ENCODE measurements at places on chromosomes 2 and 18.

- DNase-seq, result no peak
Observed at GRCh38 chr2:38116762-38117161, 40.8 kb upstream of the CYP1B1 start.

DNA sequence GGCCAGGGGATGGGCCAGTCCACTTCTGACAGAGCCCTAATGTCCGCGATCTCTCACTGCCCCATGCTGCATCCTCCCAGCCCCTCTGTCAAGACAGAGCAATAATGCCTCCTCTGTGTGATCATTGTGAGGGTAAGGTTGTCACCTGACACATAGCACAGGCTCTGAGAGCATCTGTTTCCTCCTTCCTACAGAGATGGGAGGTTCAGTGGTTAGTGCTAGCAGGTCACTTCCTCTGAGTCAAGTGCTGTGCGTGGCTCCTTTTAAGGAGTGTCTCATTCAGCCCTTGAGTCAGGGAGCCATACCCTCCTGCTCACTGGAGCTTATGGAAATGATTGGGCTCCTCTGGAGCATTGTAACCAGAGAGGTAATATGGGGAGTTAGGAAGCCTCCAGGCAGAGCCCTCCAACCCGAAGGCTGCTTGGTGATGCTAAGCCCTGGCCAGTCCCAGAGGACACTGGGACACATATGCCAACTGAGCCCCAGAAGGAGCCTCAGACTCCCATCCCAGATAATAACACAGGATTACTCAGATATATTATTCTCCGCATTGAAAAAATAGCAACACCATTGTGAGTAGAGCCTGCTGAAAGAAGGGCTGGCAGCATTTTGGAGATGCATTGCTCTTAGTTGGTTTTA is 189.0 kb downstream of the GALNT1 start:
- no peak for DNase-seq

DNA sequence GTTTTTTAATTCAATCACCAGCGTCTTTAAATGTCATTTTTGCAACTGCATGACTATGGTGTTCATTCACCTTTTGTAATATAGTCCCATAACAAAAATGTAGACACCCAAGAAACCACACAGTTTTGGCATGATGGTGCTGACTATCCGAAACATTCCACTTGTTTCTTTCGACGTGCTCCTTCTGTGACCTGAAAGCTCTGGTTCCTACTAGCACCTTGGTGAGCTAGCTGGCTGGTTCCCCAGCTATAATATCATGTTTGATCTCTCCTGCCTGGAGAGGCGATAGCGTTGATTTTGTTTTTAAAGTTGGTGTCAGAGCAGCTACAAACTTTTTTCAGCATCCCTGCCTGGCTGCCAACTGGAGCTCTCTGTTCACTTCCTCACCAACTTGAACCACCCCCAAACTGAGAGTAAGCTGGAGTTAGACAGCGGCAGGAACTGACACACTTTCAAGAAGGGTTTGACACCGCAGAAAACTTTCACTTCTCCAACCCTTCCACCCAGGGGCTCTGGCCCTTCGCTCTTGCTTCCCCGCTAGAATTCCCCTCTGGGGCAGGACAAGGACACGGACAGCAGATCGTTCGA is 1.1 kb downstream of the ATAD2B start:
- peak; percentile 37 for DNase-seq

DNA sequence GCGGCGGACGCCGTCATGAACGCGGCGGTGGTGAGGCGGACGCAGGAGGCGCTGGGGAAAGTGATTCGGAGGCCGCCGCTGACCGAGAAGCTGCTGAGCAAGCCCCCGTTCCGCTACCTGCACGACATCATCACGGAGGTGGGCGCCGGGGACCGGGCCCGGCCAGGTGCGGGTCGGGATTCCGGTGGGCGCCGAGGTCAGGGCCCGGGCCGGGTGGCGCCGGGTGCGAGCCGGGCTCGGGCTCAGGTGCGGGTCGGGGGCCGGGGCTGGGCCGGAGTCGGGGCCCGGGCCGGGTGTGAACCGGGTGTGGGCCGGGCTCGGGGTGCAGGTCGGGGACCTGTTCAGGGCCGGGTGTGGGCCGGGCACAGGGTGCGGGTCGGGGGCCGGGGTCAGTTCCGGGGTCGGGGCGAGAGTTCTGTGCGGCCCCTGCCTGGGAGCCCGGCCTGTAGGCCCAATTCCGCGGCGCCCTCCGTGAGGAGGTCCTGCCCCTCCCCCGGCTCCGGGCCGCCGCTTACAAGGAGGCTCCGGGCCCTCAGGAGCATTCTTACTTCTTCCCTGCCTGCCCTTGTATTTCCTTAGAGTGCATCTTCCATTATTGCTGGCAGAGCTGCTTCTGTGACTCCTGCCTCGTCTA is 447 bp downstream of the TRAF3IP1 start:
- no peak for DNase-seq

- no peak for DNase-seq
Observed at GRCh38 chr18:69838003-69838402, 109.7 kb downstream of the CD226 start.

- DNase-seq, result no peak
Observed at GRCh38 chr2:160870729-160871465, 289.3 kb upstream of the TANK start.

GRCh38 chr2:181686576-181687185 is 6.4 kb upstream of the NEUROD1 start:
- DNase-seq, result no peak

DNA sequence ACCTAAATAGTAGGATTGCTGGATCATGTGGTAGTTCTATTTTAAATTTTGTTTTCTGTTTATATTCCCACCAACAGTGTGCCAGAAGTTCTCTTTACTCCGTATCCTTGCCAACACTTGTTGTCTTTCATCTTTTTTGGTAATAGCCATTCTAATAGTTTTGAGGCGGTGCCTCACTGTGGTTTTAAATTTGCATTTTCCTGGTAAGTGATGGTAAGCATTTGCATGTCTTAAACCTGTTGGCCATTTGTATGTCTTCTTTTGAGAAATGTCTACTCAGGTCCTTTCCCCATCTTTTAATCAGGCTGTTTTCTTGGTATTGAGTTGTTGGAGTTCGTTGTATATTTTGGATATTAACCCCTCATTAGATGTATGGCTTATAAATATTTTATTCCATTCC is 51.6 kb downstream of the REL start:
- DNase-seq, result no peak

DNA sequence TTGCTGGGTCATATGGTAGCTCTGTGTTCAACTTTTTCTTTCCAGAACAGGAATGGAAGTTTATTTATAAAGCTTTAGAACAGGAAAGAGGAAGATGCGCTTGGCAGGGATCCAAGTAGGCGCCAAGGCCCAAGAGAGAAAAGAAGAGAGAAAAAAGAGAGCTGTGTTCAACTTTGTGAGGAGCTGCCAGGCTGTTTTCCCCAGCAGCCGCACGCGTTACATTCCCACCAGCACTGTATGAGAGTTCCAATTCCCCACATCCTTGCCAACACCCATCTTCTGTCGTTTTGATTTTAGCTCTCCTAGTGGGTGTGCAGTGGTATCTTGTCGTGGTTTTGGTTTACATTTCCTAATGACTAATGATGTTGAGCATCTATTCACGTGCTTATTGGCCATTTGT is 51.4 kb downstream of the KCNF1 start:
- DNase-seq, result no peak

DNA sequence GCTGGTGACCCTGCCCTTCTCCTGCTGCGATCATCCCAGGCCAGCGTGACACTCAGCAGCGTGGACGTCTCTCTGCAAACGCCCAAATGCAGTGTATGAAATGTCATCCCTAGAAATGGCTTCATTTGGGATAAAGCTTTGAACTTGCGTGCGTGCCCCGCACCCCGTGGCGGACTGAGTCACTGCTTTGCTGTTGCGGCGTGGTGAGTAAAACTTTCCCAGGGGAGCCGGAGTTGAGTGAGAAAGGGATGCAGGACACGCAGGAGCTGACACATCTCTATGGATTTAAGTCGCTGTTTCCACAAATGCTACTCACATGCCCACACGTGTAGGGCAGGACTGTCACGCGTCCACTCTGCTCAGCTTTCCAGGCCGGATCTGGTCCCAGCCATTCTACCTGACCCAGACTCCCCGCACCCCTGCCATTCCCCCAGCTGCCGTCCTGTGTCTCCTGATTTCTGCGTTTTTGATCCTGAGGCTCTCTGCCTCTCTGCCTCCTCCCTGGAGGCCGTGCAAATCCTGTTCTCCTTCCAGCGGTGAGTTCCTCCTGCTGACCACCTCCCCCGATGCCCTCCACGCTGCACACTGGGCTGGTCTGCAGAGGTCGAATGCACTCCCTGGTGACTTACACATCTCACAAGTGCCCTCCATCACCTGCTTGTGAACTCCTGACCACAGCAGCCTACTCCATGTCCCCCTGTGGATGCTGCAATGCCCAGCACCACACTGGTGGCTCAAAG is 88.9 kb downstream of the MBP start:
- no peak for DNase-seq

DNA sequence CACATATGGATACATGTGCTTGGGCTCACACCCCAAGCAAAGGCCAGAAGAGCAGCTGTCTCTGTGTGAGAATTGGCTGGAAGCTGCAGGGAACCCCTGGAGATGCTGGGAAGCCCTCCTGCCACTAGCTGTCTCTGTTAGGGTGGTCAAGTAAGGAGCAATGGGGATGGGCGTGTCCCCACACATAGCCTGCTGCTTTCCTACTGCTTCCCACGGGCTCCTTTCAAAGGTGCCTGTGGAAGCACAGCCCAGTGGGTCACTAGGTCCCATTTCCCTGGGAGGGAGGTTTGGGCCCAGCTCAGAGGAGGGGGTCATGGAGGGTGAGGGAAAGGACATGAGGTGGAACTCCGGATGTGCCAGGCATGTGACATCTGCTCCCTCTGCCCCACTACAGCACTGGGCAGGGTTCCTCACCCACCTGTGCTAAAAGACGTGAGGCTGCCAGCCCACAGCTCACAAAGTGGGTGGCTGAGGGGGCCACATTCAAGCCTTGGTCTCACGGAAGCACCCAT is 24.4 kb upstream of the MAL start:
- no peak for DNase-seq

DNA sequence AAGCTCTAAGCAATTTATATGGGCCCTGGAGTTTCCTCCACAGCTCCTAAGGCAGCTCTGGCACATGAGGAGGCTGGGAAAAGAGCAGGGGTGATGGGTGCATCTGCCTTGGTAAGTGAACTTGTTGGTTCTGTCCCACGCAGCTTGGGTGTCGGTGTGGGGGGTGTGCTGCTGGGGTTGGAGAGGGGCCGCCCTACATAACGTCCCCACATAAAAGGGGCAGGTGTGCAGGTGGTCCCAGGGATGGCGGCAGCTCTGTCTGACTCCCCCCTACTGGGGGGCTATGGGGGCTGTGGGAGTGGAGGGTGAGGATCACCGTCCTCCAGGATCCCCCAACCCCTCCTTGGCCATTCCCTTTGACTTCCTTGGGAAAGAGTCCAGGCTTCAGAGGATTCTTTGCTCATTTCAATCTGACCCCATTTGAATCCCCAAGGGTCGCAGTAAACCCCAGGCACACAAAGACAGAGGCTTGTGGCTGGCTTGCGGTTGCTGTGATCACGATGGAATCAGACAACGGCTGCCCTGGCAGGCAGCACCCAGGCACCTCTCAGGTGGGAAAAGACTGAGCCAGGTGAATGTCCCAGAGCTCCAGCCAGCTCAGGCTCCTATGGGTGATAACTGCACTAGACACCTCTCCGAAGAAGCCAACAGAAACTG is 34.5 kb upstream of the CD8A start:
- no peak for DNase-seq

DNA sequence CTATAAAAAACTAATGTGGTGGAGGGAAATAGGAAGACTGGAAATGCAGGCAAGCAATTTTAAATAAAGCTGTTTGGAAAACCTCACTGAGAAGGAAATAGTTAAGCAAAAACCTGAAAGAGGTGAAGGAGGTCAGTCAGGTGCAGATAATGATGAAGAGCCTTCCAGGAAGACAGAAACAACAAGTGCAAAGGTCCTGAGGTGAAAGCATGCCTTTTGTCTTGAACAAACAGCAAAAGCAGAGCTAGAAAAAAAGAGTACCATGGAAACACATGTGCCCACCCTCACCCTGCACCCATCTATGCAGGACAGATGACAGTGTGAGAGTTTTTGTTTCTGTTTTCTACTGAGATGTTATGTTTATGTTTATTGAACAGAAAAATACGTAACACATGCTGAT is 8.1 kb upstream of the ZBTB14 start:
- DNase-seq, result no peak

DNA sequence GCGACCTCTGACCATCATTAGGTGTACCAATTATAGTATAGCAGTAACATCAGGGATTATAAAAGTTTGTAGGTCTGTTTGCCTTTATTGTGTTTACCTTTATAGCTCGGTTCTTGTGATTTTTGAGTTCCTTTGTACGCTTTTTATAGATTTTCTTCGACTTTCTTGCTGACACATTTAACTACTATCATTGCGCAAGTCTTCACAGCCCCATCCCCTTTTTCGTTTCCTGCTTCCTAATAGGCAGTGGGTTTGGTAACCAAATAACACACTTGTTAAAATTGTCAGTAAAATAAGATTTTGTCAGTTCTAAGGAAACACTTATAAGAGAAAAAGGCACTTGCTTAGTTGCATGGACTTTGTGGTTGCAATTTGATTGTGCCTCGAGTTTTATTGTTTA is 541.5 kb downstream of the LRP1B start:
- DNase-seq, result no peak

GRCh38 chr2:18502142-18502541 is 58.3 kb downstream of the RDH14 start:
- DNase-seq, result no peak

DNA sequence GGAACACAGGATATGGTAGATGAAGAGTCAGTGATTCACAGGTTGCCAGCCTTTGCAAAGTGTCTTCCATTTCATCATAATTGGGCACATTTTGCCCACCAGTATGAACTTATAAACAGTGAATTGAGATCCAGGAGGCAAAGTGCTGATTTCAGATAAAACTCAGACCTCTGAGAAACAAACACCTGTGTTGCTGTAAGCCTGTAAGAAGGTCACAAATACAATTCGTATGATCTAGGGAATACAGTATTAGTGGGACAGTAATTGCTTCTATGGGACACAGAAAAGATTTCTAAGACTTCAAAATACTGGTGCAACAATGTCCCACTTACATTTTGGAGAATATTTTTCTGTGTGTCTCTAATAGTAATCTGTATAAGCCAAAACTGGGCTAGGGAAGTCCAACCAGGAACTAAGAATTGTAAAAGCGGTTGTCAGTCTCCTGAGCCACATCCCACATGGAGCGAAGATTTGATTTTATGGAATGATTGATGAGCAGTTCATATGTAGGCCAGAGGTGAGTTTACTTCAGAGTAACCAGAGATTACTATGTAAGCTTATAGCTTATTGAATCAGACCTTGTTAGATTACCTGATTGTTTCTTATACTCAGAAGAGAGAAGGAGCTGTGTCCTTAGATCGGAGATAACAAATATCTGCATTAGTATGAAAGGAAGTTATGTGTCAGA is 728.4 kb downstream of the LRRTM4 start:
- no peak for DNase-seq

- DNase-seq, result no peak
Observed at GRCh38 chr2:117858336-117858735, 43.8 kb downstream of the DDX18 start.

GRCh38 chr2:239585422-239585821 is 184.6 kb upstream of the HDAC4 start:
- no peak for DNase-seq

- DNase-seq, result no peak
Observed at GRCh38 chr2:39725401-39725800, 53.7 kb downstream of the THUMPD2 start.
